HS-5 (cell line): ENCODE measurements at places on chromosomes 5 and 9.

DNA sequence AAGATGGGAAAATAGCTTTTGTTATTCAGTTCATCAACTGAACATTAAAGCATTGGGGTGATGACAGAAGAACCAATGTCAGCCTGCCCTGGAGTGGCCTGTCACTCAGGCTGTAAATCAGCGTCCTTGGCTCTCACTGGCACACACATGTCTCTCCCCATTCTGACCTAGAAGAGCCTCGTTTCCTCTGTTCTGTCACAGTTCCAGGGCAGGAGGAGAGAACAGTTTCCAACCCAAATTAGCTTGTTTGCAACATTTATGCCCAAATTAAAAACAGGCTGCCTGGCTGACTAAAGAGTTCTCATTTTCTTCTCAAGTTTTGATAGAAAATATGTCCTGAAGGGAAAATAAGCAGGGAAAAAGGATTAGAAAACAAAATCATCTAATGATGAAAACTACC lies 520.1 kb downstream of the CHSY3 start:
- DNase-seq: no peak

- DNase-seq: no peak
Measured at GRCh38 chr5:119269061-119269944, 86.5 kb upstream of the TNFAIP8 start.

DNA sequence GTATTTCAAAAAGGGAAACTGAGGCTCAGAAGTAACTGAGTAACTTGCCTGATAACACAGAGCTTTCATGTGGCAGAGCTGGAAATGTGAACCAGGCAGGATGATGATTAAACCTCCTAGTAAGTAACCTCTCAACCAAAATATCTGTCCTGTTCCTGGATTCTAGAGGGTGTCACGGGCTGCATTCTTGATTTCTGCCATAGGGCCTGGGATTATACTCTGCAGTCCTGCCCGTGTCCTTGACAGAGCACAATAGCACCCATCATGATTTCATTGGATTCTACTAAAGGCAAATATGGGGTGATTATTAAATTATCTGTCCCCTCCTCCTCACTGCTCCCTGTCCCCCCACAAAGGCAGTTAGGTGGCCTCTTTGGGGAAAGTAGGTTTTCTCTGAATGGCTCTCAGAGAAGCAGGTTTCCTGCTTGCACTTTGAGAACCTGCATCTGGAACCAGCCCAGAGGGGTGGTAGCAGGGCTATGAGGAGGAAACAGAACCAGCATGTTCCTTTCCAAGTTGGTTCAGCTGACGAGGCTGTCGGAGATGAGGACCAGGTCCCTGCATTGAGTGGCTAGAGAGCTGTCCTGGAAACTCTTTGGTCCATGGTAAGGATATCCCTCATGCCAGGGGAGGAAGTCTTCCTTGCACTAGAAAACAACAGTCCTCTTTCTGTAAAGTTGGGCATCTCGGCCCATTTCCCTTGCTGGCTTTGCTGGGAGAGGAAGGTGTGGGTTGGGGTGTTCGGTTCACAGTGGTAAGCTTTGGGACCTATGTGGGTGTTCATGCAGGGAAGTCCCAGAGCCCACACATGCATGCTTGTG lies 36.6 kb downstream of the PPARGC1B start:
- no peak for DNase-seq

- no peak for DNase-seq
Measured at GRCh38 chr5:137752905-137753690, 1.1 kb downstream of the HNRNPA0 start.

GRCh38 chr9:33943389-33943788 lies 105.3 kb downstream of the UBAP2 start:
- DNase-seq: no peak
